Ureter (tissue), 1 donor: ENCODE measurements at places on chromosomes 5 and 9.
A peak's percentile ranks its signal among the peaks of the same experiment; 100 is the strongest.

- peak; percentile 47 for DNase-seq
These were observed 372.0 kb upstream of the KIF2A start for GRCh38 chr5:61933787-61934626.

DNA sequence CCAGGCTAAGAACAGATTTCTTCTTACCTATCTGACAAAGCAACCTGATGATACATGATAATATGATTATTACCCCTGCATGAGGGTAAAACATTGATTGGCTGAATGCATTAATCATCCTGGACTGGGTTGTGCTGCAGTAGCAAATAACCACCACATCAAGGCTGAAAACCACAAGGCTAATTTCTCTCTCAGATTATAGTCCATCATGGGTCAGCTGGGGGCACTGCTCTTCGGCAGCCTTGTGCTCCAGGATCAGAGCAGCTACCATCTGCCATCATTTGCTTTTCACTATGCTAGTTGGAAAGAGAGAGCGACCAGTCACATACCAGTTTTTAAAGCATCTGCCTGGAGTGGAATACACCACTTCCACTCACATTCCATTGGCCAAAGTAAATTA lies 383.5 kb downstream of the RASEF start:
- DNase-seq, result no peak

- DNase-seq, result no peak
These were observed 133.5 kb downstream of the SGCD start for GRCh38 chr5:156460471-156460870.

- no peak for DNase-seq
These were observed 407.7 kb downstream of the PDE4D start for GRCh38 chr5:59485629-59486439.

- no peak for DNase-seq
These were observed 148.0 kb downstream of the TARS1 start for GRCh38 chr5:33588654-33589372.

DNA sequence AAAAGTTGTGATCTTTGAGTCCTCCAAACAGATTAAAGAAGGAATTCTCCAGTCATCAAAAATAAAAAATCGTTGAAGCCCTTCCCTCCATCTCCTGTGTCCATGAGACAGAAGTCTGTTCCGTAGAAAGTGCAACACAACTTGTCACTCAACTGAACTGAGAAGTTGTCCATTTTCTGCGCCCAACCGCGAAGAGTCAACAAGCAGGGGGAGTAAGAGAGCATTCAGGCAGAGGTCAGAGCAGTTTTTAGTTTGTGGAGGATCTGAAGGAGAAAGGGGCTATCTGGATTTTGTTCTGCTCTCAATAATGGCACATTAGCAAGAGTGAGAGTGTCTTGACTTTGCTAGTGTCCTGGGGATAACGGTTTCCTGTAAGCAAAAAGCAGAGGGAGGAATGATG lies 303.9 kb downstream of the ICE1 start:
- no peak for DNase-seq
